ENCODE measurements at places on chromosomes 4 and X.

DNA sequence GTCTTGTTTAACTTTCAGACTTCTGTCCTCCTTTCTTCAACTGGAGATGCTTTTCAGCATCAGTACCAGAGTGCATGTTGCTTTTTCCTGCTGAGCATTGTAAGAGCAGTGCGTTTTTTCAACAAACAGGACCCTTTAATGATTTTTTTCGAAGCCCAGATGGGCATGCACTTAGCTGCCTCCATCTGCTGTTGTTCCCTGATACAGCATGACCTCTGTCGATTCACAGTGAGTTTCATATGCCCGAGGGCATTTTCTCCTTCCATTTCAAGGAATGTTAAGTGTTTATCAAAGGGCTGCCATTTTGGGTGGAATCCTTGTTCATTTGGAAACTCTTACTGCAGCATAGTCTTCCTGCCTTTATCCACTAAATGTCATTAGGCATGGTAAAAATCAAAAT is 428.6 kb downstream of the DTHD1 start:
- no peak for DNase-seq

GRCh38 chrX:120999413-120999812 is 13.9 kb upstream of the CT47A1 start:
- DNase-seq, result no peak

DNA sequence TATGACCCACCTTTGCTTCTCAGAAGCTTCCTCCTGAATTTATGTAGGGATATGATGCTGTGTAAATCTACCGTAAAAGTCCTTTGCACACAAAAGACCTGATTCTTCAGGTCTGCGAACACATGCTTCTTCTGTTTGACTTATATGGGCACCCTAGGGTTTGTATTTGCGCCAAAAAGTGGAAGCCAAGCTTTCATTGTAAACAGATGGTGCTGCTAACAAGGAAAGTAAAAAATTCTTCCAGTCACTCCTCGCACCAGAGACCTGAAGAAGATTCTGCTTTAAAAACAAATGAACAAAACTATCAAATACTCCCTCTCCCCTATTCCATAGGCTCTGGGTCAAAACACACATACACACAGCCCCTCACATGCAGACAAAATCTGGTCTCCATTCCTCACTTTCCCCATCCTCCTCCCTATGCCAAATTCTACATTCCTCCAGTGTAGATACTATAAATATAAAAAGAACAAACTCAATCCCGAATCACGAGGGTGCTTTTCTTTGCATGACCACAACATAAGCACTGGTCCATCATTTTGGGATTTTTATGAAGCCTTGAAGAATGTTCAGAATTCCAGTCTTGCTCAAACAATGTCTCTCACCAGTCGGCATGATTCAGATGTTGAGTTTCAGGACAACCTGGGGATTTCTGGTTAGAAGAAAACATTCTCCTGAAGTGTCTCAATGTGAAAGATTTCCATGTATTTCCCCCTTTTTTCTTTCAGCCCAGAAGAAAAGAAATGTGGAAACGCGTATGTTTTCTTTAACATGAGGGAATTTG is 125.1 kb downstream of the PALLD start:
- no peak for DNase-seq

DNA sequence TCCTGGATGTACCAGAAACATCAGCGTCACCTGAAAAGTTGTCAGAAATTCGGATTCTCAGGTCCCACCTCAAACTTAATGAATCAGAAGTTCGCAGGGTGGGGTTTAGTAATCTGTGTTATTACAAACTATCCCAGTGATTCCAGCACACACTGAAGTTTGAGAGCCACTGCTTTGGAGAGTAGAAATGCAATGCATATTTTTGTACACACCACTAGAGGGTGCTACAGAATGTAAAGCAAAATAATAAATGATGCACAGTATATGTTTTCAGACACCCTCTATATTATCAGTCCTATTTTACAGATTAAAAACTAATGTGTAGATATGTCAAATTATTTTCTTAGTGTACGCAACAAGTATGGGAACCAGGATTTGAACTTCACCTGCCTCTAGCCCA is 2.4 kb upstream of the MORF4L2 start:
- no peak for DNase-seq

DNA sequence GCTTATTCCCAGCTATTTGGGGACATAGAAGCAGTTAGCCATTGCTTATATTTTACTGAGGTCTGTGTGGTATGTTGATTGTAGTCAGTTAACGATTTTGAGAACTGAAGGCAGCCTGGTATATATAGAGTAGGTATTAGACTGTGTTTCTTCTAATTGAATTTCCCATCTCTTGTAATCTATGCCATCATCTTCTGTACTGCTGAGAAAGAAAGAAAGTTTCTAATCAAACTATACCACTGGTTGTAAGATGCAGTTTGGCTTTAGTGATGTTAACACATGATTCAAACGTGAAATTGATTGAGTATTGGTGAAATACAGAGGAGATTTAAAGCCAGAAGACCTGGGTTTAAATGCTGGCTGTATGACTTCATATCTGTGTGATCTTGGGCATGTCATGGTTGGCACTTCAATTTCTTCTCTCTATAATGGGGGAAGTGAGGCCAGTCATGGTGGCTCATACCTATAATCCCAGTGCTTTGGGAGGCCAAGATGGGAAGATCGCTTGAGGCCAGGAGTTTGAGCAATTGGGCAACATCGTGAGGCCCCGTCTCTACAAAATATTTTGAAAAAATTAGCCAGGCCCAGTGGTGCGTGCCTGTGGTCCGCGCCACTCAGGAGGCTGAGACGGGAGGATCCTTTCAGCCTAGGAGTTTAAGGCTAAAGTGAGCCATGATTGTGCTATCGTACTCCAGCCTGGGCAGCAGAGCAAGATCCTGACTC is 11.6 kb downstream of the HTT start:
- DNase-seq, result no peak

DNA sequence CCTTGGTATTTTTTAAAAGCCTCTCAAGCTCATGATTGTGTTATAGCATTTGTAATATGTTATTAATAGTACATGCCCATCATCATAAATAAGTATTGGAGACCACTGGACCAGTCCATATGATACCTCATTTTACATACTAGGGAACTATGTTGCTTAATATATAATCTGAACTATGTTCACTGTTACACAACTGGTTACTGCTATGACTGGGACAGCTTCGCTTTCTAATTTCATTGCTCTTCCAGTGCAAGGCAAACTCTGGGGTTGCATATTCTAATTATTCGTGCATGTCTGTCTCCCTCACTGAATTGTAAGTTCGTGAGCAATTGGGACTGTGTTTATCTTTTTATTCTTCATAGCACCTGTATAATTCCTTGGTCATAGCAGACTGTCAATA is 330.5 kb downstream of the RAPGEF2 start:
- DNase-seq, result no peak

- DNase-seq, result no peak
Measured at GRCh38 chrX:69189576-69190371, 24.5 kb upstream of the PJA1 start.

GRCh38 chr4:166675411-166675810 is 558.9 kb downstream of the SPOCK3 start:
- DNase-seq, result no peak

DNA sequence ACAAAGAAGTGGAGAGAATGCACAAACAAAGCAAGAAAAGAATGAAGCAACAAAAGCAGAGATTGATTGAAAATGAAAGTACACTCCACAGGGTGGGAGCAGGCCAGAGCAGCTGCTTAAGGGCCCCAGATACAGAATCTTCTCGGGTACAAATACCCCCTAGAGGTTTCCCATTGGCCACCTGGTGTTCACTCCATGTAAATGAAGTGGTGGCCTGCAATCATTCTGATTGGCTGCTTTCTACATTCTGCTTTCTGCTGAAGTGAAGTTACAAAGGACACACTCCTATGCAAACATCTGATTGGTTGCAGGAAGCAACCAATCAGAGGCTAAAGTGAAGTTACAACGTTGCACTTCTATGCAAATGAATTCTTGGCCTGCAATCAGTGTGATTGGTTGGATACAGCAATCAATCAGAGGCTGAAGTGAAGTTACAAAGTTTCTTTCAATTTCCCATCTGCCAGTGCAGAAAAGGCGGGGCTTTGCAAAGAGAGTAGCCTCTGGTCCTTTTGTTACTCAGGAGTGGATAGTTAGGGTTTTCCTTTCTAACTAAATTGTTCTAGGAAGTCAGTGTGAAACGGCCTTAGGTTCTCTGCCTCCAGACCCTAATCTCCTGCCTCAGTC is 19.0 kb upstream of the GPC4 start:
- no peak for DNase-seq

DNA sequence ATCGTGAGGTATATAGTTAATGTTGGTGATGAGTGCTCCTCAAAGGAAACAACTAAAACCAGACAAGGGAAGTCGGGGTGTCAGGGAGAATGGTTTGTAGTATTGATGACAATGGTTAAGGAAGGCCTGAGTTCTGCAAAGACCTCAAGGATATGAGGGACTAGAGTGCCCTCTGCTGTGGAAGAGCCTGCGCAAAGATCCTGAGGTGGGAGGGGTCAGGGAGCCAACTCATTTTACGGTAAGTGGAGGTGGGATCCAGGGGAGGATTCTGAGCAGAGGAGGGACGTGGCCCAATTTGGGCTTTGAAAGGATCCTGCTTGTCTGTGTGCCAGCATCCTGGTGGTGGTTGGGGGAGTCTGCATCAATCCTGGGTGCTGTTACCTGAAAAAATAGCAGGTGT is 11.3 kb downstream of the UBA1 start:
- DNase-seq, result no peak

GRCh38 chr4:121654738-121655137 is 42.0 kb downstream of the ANXA5 start:
- no peak for DNase-seq

DNA sequence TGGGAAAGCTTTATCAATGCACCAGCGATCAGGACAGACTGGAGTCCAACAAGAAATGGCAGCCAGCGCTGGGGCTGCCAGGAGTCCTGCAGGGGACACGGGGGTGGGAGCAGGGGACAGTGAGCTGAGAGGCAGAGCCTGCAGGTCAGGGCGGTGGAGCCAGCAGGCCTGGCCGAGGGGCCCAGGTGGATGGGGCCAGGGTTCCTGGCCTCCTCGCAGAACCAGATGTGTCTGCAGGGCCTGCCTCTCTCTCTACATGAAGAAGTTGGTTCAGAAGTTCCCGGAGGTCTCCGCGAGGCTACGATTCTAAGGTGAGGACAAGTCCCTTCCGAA is 63.6 kb downstream of the CPZ start:
- DNase-seq, result no peak

DNA sequence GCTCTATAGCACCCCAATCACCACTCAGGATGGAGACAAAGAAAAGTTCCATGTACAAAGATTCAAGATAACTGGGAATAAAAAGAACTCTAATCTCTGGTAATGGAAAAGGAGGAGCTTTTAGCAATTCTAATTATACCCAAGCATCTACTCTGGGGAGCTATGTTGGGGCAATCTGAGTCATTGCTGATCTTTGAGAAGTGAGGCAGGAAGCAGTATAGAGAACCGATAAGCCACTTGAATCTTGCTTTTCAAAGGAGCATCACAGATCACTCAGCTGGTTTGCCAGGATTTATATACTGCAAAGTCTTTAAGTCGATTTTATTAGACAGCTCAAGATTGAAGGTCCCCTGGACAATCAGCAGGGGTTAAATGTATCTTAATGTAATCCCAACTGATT is 220.0 kb downstream of the ENOX2 start:
- no peak for DNase-seq

DNA sequence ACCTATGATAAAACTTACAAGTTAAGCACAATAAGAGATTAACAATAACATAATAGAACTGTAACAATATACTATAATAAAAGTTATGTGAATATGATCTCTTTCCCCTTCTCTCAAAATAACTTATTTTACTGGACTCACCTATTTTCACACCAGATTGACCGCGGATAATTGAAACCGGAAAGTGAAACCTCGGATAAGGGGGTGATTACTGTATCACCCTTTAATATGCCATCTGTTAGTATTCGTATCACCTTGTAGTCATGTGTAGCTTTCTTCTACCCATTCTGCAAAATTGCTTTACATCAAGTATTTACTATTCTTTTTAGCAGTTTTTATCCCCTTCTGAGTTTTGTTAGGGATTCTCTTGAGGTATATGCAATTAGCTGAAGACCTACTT is 1.8 kb downstream of the SPCS3 start:
- no peak for DNase-seq

GRCh38 chr4:152936446-152937335 is 568 bp downstream of the FHDC1 start:
- DNase-seq, result no peak

GRCh38 chrX:96389281-96390047 is 295.2 kb upstream of the DIAPH2 start:
- no peak for DNase-seq

GRCh38 chrX:58025979-58026378 is 115.7 kb upstream of the ZXDA start:
- no peak for DNase-seq

GRCh38 chr4:149370785-149371420 is 444.7 kb downstream of the IQCM start:
- DNase-seq, result no peak

- no peak for DNase-seq
Measured at GRCh38 chrX:20620306-20620705, 353.6 kb upstream of the RPS6KA3 start.

DNA sequence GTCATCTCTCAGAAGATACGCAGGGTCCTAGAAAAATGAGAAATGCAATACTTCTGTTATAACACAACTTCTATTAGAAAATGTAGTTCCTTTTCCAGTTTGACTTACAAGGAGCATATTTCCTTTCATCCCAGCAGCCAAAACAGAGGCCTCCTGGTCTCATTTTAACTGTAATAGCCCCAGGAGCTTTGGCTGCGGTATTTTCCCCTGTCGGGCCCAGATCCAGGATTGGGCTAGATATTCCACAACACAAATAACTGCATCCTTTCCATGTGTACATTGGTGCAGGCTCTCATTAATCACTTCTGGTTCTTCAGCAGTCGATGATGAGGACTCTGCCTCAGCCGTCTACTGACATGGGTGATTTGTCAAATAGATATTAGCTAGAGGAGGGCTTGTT is 166.1 kb downstream of the TENM3 start:
- DNase-seq, result no peak

GRCh38 chr4:75673959-75674328 is 733 bp upstream of the G3BP2 start:
- no peak for DNase-seq

GRCh38 chr4:151043803-151044515 is 28.9 kb upstream of the LRBA start:
- DNase-seq, result no peak

DNA sequence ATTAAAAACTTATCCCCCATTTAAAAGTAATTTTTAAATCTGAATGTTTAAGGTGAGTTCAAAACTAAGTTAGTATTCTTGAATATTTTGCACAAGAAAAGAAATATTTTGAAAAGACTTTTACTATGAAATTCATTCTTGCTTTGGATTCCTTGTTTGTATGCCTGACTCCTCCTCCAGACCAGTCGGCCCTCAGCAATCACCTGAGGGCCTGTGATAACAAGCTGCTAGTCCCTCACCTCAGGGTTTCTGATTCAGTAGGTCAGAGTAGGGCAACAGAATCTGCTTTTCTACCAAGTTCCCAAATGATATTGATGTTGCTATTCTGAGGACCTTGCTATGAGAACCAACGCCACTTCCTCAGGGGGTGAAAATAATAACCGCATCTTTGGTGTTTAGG is 154.7 kb downstream of the CDS1 start:
- DNase-seq, result no peak
